Activated naive CD8-positive, alpha-beta T cell treated with anti-CD3 and anti-CD28 coated beads for 36 hours (primary cell): ENCODE measurements at places on chromosomes 6 and 20.

DNA sequence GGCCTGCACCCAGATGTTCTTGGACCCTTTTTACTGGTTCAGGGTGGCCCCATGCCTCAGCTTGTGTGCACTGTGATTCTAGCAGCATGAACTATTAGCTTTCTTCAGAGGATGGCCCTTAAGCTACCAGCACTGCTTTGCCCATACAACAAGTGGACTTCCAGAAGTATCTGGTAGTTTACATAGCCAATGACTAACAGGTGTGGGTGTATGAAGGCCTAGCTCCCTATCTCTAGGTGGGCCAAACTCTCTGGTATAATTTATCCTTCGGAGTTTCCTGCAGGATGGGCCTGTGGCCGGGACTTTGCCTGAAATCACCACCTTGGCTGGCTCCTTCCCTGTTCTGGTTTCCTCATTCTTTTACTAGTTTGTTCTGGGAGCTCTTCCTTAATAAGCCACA, 26.1 kb upstream of the JAG1 start:
- no peak for DNase-seq

- DNase-seq, result no peak
Observed at GRCh38 chr6:17271628-17272027, 9.5 kb upstream of the RBM24 start.

GRCh38 chr6:122825163-122825562, 36.1 kb downstream of the SMPDL3A start:
- DNase-seq, result no peak

GRCh38 chr6:6003621-6004366, 2.9 kb downstream of the NRN1 start:
- DNase-seq, result peak; percentile 36

DNA sequence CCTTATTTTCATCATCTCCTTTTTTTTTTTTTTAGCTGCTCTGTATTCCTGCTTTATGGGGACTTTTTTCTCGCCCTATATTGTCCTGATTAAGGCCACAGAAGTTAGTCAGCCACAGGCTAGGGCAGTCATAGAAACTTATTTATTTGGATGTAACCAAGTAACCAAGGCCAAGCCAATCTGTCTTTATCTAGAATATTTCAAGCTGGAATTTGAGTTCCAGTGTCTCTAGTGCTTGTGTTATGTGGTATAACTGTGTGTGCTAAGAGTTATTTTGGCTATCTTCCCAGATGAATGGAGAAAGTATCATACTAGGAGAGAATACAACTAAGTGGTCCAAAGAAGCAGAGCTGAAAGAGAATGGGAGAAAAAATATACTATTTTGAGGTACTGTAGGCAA, 751.5 kb downstream of the CBLN4 start:
- no peak for DNase-seq

- DNase-seq, result no peak
Observed at GRCh38 chr20:60031107-60031506, 72.9 kb downstream of the CDH26 start.

- peak; percentile 77 for DNase-seq
Observed at GRCh38 chr20:43666376-43667328, at the start of gene MYBL2. MYBL2 (plus strand) TSS chr20:43667114; CDS start chr20:43667284, 170 bp downstream.

DNA sequence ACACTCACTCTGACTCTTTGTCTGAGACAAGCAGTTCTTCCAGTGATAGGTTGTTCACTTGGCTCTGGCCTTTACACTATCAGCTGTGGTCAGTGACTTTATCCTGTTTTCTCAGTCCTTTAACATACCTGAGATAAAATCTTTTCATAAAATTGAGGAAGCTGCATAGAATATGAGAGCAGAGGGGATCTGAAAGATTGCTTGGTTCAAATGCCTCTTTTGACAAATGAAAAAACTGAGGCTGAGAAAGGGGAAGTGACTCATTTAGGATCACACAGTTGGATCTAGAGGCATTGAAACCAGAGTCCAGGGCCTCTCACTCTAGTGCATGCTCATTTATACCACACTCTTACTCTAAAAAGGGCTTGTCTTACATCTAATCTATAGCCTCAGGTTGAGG, 277.0 kb upstream of the TBX18 start:
- no peak for DNase-seq

GRCh38 chr20:57769756-57770155, 59.9 kb upstream of the PMEPA1 start:
- no peak for DNase-seq

DNA sequence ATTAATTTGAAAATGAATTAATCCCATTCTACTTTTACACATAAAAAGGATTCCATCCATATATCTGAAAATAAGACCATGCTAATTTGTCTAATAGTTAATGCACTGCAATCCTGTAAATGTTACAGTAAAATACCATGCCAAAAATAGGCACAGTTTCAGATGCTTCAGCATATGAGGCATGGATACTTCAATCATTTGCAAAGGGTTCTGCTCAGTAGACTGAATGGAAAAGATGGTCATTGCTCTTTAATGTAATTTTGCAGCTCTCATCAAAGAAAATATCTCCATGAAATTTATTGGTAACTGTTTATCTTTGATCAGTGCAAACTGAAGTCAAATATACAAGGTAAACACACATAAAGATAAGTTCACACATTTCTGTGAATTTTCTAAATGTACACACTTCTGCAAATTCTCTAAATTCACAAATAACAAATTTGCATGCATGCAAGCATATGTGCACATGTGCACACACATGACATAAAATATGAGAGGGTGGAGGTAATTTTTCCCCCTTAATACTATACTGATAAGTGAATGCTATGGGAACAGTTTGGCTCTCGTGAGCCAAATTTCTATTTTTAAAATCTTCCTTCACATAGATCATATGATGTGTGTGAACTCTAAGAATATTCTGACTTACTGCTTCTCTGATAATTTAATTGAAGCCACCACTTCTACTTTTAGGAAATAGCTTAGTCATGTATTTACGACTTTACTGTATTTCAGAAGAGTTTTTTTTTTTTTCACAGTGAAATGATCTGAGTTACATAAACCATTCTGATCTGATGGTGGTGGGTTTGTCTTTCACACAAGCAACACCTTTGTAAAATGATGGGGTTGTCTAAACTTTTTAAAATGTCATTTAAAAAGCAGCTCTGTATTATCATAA, 996.8 kb upstream of the CITED2 start:
- DNase-seq, result no peak

DNA sequence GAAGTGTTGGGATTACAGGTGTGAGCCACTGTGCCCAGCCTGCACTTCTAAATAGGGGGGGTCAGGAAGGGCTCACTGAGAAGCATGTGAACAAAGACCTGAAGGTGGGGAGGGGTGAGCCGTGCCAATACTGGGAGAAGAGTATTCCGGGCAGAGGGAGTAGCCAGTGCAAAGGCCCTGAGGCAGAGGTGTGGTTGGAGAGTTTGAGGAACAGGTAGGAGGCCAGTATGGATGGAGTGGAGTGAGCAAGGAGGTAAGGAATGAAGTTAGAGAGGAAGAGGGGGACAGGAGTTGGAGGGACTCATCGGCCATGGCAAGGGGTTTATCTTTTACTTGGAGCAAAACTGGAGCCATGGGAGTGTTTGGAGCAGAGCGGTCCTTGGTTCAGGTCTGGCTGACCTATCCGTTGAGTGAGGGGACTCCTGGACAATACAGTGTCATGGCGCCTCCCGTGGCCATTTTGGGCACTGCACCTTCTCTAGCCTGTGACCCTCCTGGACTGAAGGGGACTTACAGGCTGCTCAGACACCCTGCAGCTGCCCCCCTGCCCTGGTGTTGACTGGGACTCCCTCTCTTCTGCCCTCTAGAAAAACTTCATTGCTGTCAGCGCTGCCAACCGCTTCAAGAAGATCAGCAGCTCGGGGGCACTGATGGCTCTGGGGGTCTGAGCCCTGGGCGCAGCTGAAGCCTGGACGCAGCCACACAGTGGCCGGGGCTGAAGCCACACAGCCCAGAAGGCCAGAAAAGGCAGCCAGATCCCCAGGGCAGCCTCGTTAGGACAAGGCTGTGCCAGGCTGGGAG, 12.1 kb downstream of the FOXS1 start:
- DNase-seq, result peak; percentile 55

GRCh38 chr20:15359056-15359455, 1021.6 kb upstream of the FLRT3 start:
- DNase-seq, result no peak

- no peak for DNase-seq
Observed at GRCh38 chr20:58695895-58696375, 3.3 kb downstream of the NPEPL1 start.

- no peak for DNase-seq
Observed at GRCh38 chr6:17758119-17758518, 51.4 kb upstream of the NUP153 start.

GRCh38 chr6:168838037-168838399, 397.0 kb downstream of the SMOC2 start:
- DNase-seq, result no peak

- no peak for DNase-seq
Observed at GRCh38 chr20:23091721-23092383, 5.7 kb upstream of the CD93 start.

DNA sequence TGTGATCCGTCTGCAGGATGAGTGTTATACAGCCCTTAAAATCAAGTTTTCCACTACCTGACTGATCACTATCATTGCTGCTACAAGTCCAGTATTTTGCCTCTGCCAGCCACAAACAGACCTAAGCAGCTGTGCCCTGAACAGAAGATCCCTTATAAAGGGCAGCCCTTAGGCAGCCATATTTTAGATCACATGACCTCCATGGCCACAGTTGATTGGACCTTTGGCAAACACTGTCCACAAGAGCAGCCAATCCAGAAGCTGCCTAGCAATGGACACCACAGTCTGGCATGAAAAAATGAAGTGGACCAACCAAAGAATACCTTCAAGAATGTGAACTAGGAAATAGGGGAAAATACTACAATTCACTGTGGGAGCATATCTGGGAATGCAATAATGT, 50.8 kb downstream of the MC3R start:
- no peak for DNase-seq

GRCh38 chr6:42222448-42222847, 4.8 kb upstream of the MRPS10 start:
- no peak for DNase-seq

GRCh38 chr6:73451223-73452106, 632 bp downstream of the CGAS start:
- DNase-seq, result peak; percentile 61

DNA sequence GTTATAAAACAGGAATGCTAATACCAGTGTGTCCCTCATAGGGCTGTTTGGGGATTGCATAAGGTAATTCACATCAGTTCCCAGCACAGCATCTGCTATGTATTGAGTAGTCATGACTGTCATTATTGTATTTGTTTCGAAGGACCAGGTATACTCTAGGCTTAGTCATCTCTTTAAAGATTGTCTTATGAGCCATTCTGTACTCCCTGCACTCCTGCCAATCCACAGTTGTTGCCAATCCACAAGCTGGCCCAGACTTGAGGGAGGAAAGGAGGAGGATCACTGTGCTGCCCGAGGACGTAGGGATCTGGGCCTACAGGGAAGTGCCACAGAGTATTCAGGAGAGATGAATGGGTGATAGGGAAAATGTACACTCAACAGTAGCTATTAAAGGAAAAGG, 113.0 kb upstream of the TIAM2 start:
- DNase-seq, result no peak

DNA sequence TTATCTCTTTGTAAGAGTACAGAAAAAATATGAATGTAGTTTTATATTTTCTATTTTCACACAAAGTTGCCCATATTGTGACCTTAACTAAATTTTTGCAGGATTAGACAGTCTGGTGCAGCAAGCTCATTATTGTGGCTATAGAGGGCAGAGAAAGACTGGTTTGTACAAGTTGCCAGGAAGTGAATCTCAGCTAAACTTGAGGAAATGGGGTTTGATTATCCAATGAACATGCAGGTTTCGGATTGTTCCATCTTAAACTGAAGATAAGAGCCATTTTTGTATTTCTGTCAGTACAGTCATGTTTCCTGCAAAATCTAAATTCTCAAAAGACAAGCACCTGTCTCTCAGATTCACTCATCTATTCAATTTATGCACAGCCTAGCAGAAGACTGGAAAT, 390.9 kb downstream of the MMUT start:
- DNase-seq, result no peak

GRCh38 chr6:156832231-156832647, 55.1 kb downstream of the ARID1B start:
- no peak for DNase-seq

- no peak for DNase-seq
Observed at GRCh38 chr20:35831029-35831428, 59.2 kb downstream of the PHF20 start.

- no peak for DNase-seq
Observed at GRCh38 chr6:166565084-166565967, 21.2 kb downstream of the RAMACL start.

DNA sequence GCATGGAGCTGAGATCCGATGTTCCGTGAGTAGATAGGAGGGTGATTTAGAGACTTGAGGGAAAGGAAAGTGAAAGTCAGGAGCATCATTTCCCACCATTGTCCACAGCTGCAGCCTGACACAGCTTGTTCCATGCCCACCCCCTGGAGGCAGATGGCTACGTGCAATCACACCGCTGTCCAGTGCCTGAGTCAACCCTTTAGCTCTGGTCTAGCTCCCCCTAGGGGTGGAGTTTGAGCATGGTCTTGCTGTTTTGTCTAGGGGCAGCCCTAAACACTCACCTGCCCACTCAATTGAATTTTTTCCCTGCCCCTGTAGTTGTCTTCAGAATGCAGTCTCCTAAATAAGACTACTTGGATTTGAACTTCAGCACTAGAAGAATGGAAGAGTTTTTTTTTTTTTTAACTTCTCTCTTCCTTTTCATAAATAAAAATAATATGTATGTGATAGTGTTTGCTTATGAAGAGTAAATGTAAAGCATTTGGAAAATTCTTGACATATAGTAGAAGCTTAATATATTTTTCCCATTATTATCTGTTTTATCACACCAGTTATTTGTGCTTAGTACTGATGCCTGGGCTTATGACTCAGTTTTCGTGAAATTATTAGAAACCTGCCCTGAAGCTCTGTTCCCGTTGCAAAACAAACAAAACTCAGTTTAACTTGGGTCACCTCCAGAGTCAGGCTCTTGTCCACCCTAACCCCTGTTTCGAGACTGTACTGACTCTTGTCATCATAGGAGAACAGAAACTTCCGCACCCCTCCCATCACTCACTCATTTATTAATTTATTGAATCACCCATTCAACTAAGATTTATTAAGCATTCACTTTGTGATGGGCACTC, 814.8 kb downstream of the MAFB start:
- peak; percentile 17 for DNase-seq

- DNase-seq, result no peak
Observed at GRCh38 chr6:112249489-112249888, 4.9 kb downstream of the LAMA4 start.

DNA sequence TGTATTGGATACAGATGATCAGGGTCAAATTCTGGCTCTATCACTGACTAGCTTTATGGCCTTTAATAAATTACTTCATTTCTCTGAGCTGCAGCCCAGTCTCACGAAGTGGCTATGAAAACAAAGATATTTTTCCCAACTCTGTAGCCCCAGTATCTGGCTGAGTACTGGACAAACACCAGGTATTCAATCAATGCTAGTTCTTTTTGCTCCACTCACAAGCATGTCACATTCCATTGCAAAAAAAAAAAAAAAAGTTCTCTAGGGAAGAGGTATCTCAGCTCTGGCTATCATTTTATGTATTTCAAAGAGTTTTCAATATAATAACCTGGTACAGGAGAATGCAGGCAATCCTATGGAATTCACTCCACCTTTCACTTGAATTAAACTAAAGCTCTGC, 3.1 kb downstream of the CHD6 start:
- DNase-seq, result no peak
